ENCODE measurements at places on chromosomes 4 and X.

- DNase-seq, result no peak
Measured at GRCh38 chr4:81884986-81885385, 413.3 kb upstream of the RASGEF1B start.

DNA sequence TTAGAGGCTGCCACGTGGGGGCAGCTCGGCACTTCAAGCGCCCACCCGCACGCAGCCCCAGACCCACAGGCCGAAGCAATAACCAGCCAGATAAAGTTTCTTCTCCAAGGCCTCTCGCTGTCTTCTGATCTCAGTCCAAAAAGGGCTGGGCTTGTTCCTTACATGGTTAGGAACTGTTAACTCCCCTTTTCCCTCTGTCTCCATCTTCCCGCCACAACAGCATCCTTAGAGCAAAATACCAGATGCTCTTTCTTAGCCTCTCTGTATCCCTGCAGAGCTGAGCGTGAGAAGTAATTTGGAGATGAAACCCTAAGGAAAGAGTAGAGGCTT is 23.4 kb upstream of the KIAA1210 start:
- no peak for DNase-seq

- no peak for DNase-seq
Measured at GRCh38 chr4:77022560-77023179, 53.1 kb downstream of the CCNI start.

GRCh38 chrX:123339221-123339905 is 155.3 kb downstream of the GRIA3 start:
- DNase-seq, result no peak

DNA sequence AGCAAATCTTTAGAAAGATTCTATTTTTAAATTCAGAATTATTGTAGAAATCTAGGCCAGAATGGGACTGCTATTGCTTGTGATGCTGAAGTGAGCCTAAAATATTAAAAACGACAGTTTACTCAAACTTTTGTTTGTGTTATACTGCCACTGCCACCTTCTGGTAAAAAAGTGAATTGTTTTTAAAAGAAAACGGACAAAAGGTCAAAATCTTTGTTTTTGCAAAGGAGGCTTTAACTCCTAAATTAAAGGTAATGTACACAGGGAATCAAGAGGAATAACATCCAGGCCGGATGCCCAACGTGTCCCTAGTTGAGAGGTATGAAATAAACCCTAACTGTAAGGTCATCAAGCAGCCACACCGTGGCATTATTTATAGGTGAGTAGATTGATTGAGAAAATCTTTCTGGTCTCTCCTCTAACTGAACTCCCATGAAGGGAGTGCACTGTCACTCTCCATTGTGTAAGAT is 338.3 kb upstream of the GALNT7 start:
- no peak for DNase-seq

- DNase-seq, result no peak
Measured at GRCh38 chr4:112818594-112818965, 181.6 kb downstream of the LARP7 start.

- DNase-seq, result no peak
Measured at GRCh38 chrX:10549280-10549679, 71.1 kb downstream of the MID1 start.

DNA sequence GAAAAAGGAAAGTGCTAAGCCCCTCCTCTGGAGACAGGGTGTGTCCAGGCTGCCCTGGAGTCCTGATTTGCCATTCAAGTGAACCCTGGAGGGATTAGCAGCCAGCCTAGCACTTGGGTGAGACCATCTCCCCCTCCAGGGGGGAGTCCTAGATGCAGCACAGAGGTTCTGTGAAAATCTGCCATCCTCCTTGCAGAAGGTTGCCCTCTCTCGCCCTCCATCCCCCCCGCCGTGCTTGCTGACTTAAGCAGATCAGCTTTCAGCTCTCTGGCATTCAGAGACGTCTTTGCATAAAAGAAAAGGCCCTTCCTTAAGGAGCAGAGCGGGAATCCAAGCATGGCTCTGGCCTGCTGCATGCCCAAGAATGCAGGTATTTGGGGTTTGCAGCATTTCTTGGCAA is 102.1 kb upstream of the SCML1 start:
- DNase-seq, result no peak

GRCh38 chr4:1336088-1336491 is 10.9 kb upstream of the UVSSA start:
- no peak for DNase-seq

- DNase-seq, result no peak
Measured at GRCh38 chr4:31408121-31408520, 688.0 kb downstream of the PCDH7 start.

DNA sequence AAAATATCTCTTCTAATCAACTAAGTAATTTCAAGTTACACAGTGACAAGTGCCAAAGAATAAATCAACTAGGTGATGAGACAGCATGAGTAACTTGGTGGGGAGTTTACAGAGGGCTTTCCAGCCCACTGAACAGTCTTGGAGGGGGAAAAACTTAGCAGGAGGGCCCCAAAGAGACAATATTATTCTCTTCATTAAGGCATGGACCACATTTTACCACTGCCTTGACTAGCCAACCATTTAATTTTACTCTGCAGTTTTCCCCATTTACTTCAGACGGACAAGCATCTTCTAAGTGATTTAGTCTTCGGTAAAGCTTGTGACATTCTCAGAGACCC is 25.3 kb upstream of the GATB start:
- DNase-seq, result no peak

GRCh38 chr4:94447754-94448411 is 3.9 kb upstream of the PDLIM5 start:
- no peak for DNase-seq

GRCh38 chr4:165966833-165967232 is 93.8 kb downstream of the TLL1 start:
- no peak for DNase-seq

DNA sequence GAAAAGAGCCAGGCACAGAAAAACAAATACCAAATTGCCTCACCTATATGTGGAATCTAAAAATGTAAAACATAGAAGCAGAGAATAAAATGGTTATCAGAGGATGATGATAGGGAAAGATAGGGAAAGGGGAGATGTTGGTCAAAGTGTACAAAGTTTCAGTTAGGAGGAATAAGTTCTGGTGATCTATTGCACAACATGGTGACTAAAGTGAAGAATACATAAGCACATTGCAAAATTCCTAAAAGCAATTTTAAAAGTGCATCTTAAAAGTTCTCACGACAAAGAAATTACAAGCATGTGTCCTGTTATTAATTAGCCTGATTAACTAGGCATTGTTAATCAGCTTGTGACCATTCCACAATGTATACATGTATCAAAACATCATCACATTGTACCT is 136.0 kb downstream of the GABRG1 start:
- DNase-seq, result no peak

DNA sequence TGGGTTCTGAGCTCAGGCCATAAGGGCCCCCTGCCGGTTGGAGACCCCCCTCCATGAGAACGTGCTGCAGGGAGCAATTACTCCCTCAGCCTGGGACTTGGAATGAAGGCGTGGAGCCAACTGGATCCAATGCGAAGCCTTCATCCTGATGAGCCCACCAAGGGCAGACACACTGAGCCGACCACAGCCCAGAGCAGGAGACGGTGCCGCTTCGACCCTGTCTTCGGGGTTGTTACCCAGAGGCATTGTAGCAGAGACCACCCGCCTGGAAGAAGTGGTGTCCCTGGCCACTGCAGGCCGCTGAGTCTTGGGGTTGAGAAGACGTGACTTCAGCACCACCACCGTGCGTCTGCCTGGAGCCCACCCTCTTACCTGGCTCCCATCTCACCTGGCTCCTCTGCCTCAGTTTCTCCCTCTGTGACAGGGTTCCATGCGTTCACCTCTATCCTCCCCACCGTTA is 7.0 kb upstream of the NKX1-1 start:
- no peak for DNase-seq

GRCh38 chr4:105520819-105521790 is 31.3 kb upstream of the ARHGEF38 start:
- no peak for DNase-seq

- DNase-seq, result no peak
Measured at GRCh38 chr4:6446130-6446482, 26.3 kb downstream of the PPP2R2C start.
